ENCODE measurements at places on chromosomes 1 and 21. TPM values are rescaled to one million over a fixed set of nuclear protein-coding genes. Genes with fewer than 3 reads are reported as not detected.

Gene PM20D1
- total RNA-seq, result not detected

Gene MYOG
- not detected for total RNA-seq

- DNase-seq, result no peak
Observed at GRCh38 chr1:3005771-3006170, 15.5 kb upstream of the ACTRT2 start.

Gene HAO2
- total RNA-seq, result not detected

Gene TTLL7
- 8.6 TPM for total RNA-seq

Gene SLC39A1
- total RNA-seq, result 93.2 TPM

- no peak for DNase-seq
Observed at GRCh38 chr1:34164771-34165391, at the start of gene CSMD2. CSMD2 (minus strand) TSS chr1:34165230; CDS start chr1:34165097, 133 bp downstream.

DNA sequence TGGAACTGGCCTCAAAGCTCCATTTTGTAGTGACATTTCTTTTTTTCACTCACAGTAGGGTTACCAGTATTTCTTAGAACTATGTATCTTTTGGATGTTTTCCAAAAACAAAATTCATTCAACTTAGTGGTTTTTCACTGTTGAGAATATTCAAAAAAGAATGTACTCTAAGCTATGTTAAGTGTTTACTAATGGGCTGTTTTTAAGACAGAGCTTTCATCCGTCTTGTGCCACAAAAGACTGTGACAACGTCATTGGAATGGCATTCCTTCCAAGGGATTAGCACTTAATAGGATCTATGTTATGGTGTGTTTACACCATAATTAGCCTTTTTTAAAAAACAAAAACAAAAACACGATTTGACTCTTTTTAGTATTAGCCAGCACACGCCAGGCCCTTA, 66.8 kb downstream of the TTC3 start:
- no peak for DNase-seq

DNA sequence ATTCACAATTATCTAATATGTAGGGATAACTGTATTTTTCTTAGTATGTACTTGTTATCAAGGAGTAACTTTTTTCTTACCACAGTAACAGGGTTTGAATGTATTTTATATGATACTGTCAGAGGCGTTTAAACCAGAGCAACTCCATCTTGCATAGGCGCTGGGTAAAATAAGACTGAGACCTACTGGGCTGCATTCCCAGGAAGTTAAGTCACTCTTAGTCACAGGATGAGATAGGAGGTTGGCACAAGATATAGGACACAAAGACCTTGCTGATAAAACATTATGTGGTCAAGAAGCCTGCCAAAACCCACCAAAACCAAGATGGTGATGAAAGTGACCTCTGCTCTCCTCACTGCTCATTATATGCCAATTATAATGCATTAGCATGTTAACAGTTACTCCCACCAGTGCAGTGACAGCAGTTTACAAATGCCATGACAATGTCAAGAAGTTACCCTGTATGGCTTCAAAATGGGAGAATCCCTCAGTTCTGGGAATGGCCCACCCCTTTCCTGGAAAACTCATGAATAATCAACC, 64.8 kb downstream of the RPE65 start:
- no peak for DNase-seq

Gene OR2L8
- not detected for total RNA-seq

- DNase-seq, result no peak
Observed at GRCh38 chr1:59034925-59035324, 251.1 kb upstream of the JUN start.

DNA sequence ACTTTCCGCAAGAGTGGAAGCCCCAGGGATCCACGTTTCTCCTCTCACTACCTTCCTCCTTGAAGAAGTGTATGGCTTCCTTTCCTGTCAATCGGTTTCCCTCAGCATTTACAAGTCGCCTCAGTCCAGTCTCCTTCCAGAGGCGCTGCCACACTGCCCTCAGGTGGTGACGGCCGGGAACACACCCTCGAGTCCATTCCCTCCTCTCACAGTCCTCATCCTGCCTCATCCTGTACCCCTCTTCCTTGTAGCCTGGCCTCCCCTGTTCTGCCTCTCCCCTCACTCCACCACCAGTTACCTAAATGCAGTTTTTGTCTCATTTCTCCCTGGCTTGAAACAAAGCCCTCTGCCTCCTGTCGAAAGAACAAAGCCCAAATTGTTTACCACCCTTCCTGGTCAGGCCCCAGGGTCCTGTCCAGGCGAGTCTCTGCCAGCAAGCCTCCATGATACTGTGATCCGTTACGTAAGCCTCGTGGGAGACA, 23.2 kb upstream of the LSM10 start:
- peak; percentile 96 for DNase-seq

- DNase-seq, result no peak
Observed at GRCh38 chr1:59686574-59686973, 128.2 kb upstream of the HOOK1 start.

DNA sequence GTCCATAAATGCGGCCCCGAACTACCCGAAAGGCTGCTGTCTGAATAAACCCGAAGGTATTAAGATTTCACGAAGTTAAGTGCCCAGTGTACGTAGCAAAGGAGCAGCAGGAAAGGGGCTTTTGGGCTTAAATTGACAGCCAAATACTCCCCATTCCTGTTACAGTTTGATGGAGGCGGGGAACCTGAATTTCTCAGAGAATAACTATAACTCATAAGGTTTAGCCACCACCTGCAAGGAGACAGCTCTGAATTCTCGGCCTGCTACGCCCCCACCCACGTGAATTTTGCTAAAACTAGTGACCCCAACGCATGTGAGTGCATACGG, 5.2 kb downstream of the GFI1 start:
- no peak for DNase-seq

DNA sequence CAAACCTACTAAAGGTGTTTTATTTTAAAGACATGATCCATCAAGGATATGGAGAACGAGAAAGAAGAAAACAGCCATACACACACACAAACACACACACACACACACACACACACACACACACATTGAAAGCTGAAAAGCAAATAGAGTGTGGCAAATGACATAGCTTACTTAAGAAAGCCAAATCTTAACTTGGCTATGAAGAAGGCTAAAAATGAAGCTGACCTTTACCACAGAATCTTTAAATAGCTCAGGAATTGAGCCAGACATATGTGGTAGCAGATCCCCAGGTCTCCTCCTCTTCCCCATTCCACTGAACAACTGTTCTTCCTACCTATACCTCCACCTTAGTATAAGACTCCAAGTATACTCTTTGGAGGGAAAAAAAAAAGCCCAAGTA, 185.6 kb downstream of the CLEC20A start:
- DNase-seq, result no peak

DNA sequence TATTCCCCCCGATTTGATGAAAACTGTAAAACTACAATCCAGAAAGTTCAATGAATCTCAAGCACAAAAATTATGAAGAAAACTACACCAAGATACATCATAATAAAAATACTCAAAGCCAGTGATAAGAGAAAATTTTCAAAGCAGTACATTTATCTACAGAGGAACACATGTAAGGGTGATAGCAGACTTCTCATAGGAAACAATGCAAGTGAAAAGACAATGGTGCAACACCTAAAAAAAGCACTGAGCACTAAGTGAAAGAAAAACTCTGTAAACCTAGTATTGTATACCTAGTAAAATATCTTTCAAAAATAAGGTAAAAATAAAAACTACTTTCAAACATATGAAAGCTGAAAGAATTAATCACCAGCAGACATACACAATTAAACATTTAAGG, 76.1 kb upstream of the IRF2BP2 start:
- no peak for DNase-seq

Gene AADACL3
- not detected for total RNA-seq

Gene RPTN
- not detected for total RNA-seq

Gene ASPM
- 8.9 TPM for total RNA-seq

Gene ITLN1
- not detected for total RNA-seq

Gene HPCA
- total RNA-seq, result not detected

GRCh38 chr1:155979597-155980343, 1.4 kb upstream of the ARHGEF2 start:
- no peak for DNase-seq

DNA sequence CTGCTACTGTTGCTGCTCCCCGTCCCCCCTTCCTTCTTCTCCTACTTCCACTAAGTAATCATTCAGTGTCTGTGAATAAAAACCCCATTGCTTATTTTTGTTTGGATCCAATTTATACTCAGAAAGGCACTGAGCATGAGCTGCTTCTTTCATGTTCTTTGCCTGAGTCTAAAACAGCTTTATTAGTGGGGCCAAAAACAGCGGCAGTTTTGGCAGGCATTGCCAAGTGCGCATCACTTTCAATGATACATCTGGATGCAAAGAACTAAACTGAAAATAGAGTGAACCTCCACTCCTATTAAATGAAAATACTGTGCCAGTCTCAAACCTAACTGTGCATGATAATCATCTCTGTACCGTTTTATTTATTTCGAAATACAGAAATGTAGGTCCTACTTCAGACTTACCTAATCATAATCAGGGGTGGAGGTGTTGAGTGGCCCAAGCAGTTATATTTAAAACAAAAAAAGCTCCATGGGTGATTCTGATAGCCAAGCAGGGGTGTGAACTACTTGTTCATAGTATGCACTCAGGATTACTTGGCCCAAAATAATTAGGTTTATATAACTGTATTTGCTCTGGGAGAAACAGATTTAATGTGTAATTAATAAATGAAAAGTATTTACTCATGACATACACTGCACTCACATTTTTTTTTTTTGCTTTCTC, 48.4 kb downstream of the NEK7 start:
- no peak for DNase-seq

DNA sequence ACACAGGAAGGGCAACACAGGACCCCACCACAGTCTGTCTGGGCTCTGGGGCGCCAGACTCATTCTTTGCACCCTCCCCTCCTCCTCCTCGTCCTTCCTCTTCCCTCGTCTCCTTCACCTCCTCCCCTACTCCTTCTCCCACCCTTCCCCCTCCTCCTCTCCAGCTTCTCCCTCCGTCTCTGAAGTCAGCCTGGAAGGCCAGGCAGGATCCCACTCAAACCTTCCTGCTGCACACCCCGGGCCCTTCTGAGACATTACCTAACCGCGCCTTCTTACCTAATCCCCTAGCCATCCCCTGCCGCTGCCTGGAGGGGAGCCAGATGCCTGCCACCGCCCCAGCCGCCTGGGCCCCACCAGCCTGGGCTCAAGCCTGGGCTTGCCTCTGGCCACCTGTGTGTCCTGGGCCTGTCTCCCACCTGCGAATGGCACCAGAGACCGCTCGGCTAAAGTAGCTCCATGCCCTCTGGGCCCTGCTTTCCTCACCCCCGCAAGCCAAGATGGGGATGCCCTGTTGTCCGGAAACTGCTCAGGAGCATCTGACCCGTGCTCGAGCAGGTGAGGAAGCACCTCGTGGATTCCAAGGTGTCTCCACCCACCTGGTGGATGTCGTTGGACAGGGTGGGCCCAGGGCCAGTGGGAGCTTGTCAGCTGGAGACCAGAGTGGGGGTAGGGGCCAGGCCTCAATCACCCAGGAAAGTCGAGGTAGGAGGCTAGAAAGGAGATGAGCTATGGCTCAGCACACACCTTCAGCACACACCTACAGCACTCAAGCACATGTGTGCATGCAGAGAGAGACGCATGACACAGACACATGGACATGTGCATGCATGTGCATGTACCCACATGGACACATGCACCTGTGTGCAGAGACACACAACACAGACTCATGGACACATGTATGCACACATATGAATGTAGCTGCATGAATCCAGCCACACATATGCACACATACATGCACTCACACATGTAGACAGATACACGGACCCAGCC, 31.9 kb downstream of the WNT9A start:
- DNase-seq, result no peak

Gene GPR25
- total RNA-seq, result not detected

DNA sequence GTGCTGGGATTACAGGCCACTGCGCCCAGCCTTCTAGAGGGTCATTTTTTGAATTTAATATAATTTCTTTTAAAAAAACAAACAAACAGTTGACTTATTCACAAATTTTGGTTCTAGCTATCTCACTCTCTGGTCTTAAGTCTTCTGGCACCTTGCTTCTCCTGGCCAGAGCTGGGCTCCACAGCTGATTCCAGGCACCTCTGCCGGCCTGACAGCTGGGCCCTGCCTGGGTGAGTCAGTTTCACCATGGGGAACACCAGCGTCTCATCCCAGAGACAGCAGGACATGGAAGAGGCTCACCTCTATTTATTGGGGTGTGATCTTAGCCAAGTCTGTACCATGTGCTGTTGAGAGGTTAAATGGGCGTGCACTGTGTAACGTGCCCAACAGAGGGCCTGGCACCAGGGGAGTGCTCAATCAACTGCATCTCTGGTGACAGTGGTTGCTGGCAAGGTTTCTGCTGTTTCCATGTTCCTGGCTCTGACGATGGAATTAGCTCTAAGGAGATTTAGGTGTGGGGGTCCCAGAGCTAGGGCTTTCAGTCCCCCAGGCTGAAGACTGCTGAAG, 956 bp downstream of the CPLANE2 start:
- no peak for DNase-seq

GRCh38 chr21:31184459-31184858, 146.2 kb upstream of the KRTAP19-8 start:
- DNase-seq, result no peak

Gene KIF14
- 2.6 TPM for total RNA-seq

GRCh38 chr1:172642970-172643369, 15.9 kb upstream of the FASLG start:
- DNase-seq, result no peak

Gene UBE2G2
- total RNA-seq, result 74.7 TPM

GRCh38 chr1:57819893-57820292, 396.0 kb upstream of the DAB1 start:
- DNase-seq, result no peak

DNA sequence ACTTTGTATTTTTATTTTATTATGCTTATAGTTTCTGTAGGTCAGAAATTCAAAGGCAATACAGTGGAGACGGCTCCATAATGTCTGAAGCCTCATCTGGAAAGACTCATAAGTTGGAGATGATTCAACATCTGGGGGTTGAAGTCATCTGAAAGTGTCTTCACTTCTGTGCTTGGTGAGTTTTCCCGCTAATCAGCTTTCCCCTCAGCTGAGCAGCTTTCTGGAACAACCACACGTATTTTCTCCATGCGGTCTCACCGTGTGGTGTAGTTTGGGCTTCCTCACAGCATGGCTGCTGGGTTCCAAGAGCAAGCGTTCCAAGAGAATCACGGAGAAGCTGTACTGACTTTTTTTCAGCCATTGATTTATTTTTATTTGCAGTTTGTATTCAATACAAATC, 7.6 kb upstream of the DDI2 start:
- no peak for DNase-seq

Gene HTR6
- 0.16 TPM for total RNA-seq

Measured in osteocyte (in vitro differentiated cells).